ENCODE measurements at places on chromosomes 13 and 19.
A peak's percentile ranks its signal among the peaks of the same experiment; 100 is the strongest.

DNA sequence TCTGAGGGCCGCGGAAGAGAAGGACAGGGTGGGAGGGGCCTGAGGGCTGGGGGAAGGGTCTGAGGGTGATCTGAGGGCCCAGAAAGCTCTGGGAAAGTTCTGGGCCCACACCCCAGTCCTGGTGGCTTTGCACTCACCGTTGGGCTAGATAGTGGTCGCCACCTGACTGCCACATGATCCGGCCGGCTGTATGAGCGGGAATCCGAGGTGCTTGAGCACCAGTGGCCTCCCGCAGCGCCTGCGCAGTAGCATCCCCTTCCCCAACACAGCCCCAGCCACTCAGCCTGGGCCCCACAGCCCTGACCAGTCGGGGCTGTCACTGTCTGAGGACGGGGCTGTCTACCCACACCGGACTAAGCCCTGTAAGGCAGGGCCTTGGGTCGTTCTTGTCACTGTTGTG is 15.0 kb downstream of the PRODH2 start:
- DNase-seq = no peak

DNA sequence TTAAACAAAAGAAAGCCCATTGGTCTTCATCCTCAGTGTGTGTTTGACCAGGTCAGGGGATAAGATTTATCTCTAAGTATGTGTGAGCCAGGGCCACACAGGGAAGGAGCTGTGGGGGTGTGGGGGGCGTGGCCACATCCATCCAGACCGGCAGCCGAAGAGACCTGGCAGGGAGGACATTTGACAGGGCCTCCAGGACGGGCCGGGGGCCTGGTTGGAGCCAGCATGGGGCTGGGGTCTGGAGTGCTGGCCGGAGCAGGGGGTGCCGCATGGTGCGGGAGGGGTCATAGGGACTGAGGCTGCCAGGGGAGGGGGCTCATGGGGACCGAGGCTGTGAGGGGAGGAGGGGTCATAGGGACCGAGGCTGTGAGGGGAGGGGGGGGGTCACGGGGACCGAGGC is 20.4 kb upstream of the GNA15 start:
- no peak for DNase-seq

- DNase-seq = no peak
Measured at GRCh38 chr13:30192320-30193093, 114.8 kb downstream of the KATNAL1 start.

DNA sequence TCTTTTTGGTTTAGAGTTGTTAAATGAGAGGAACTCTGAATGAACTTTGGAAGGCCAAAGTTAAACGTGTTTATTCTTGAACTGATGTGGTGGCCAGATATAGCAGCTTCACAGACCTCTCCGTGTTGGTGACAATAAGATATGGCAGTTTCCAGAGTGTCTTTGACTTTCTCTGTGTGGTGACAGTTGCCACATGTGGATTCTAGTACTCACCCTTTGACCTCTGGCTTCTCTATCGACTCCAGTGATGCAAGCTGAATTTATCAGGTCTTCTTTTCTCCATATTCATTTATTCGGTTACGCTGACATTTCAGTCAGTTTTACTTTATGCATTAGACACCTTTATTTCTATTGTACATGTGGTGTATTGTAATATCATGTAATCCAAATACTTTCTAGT is 1469.5 kb downstream of the SLITRK1 start:
- DNase-seq = no peak

DNA sequence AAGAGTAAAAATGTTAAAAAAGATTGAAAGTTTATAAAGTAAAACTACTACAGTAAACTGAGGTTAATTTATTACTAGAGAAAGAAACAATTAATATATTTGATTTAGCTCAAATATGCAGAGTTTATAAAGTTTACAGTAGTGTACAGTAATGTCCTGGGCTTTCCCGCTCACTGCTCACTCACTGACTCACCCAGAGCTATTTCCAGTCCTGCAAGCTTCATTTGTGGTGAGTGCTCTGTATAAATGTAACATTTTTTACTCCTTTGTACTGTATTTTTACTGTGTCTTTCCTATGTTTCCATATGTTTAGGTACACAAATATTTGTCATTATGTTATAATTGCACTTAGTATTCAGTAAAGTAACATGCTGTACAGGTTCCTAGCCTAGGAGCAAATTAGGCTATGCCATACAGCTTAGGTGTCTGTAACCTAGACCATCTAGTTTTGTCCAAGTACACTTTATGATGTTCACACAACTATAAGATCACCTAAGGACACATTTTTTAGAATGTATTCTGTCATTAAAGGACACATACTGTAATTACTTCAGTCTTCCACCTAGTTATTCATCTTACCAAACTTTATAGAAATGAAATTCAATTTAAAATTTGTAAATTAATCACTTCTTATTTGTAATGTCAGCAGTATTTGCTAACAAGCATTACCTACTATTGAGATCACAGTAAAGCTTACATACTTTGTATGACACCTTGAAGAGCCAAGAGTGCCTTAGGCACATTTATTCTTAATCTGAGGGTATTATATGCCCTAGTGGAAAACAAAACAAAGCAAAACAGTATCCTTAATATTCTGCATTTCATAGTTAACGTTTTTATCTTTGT is 683.4 kb downstream of the PCDH9 start:
- DNase-seq = no peak

DNA sequence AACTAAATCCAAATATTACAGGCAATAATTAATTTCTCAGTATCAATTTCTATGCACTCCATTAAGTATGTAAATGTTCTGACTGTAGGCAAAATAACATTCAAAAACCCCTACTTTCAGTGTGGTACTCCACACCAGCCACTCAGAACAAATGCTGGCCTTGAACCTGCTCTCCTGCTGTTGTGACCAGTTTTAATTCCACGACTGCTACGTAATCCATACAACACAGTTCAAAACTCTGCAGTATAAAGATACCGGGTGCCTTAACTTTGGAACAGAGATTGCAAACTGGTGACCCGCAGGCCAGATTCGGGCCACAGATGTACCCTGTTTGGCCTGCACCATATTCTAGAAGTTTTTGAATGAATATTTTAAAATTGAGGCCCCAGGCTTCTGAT is 30.4 kb downstream of the COL4A1 start:
- DNase-seq = no peak

DNA sequence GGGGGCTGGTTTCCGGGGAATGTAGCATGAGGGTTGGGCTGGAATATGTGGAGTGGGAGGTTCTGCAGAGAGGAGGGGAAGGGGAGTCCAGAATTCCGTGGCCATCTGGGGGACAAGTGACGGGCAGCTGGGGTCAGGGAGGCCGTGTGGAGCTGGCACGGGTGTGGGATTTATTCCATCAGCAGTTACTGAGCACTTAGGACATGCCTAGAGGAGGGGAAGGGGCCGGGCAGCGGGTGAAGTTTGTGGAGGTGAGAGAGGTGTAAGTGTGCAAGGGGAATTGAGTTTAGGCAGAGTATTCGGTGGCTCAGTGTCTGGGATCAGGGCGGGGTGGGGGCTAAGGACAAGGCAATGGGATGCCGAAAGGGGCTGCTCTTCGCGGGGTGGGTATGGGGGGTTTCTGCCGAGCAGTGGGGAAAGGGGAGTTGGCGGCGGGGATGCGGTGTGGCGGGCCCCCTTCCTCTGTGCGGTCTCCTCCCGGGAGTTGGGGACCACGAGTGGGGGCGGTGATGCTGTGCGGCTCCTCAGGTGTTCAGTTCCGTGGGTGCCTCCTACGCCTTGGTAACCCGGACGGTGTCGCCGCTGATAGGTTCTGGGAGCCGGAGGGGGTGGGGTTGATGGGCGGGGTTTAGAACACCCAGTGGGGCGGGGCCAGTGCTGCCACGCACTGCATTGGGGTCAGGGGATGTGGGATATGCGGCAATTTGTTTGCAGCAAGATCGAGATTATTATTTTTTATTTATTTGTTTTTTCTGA is 5.4 kb downstream of the CCDC61 start:
- DNase-seq = peak; percentile 55

GRCh38 chr13:58884353-58885209 is 1253.0 kb downstream of the PCDH17 start:
- no peak for DNase-seq

DNA sequence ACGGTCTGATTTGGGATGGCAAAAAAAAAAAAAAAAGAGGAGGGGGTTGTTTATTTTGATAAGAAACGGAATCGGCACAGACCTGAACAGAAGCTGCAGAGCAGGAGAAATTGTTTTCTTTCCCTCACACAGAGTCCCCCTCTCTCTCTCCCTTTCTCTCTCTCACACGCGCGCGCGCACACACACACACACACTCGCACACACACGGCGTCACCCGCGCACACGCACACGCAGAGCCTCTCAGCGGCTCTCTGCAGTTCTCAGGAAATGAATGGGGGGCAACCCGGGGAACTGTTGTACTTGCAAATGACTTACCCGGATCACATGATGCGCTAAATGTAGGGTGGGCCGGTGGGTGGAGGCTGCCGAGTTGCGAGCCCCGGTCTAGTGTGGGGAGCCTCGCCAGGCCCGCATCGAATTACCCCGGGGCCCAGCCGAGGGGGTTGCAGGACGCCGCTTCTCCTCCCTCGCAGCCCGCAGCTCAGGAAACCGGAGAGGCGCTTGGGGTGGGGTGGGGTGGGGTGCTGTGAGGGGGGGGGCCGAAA is 475 bp downstream of the KLF12 start:
- DNase-seq = peak; percentile 74

DNA sequence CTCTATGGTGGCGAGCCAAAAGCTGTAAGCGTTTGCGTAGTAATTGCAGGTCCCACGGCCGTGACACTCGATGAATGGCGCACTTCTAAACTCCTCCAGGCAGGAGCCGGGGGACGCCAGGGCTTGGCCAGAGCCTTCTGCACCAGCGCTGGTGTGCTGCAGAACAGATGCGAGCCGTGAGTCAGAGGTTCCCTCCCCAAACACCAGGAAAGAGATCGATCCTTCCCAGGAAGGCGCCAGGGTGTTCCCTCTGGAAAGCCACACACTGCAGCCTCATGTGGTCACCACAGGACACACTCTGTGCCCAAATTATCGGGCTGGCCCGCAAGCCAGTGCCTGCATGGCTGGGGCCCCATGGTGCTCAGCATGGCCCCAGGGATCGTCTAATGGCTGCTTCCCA is 154.6 kb downstream of the COL4A1 start:
- DNase-seq = no peak

GRCh38 chr13:27110056-27110746 is 61.4 kb downstream of the USP12 start:
- DNase-seq = no peak

Measured in activated T-helper 9 cell treated with anti-CD3 and anti-CD28 coated beads, Interleukin-2, amount 50 U/mL, for 16 hours (primary cell).